ENCODE measurements at places on chromosomes 16 and 17.

GRCh38 chr16:23505671-23506605 is 4.4 kb downstream of the GGA2 start:
- DNase-seq = no peak

GRCh38 chr16:54456291-54456690 is 169.7 kb upstream of the IRX3 start:
- DNase-seq = no peak

- no peak for DNase-seq
Observed at GRCh38 chr17:46949291-46950174, 26.6 kb downstream of the GOSR2 start.

GRCh38 chr16:78364556-78364880 is 265.1 kb downstream of the WWOX start:
- DNase-seq = no peak

DNA sequence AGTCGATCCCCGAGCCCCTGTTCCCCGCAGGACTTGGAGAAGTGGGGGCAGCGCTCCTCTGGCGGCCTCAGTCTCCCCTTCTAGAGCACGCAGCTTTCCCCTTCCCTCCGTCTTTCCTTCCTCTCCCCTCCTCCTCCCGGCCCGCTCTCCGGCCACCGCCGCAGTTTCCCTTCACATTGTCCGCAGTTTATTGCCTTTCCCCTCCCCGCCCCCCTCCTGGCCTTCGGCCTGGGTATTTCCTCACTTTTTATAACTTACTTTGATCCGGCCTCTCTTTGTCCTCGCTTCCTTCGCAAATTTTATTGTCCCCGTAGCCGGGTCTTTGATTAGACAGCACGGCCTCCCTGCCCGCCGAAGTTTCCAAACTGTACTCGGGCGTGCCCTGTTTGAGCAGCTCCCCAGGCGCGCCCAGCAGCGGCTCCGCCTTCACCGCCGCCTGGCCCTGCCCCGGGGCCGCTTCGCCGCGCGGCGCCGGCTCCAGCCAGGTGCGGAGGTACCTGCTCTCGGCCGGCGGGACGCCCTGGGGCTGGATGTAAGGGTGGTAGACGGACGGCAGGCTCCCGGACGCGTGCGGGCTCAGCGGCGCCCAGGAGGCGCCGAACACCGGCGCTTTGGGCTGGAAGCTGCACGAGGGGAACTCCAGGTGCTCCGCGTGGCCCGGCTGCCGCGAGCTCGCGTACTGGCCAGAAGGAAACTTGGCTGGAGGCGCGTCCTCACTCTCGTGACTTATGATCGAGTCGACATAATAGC is 488 bp downstream of the HOXB9 start:
- no peak for DNase-seq

All from posterior cingulate gyrus (tissue), 11 donors.